ENCODE measurements at places on chromosomes 12 and 14.

DNA sequence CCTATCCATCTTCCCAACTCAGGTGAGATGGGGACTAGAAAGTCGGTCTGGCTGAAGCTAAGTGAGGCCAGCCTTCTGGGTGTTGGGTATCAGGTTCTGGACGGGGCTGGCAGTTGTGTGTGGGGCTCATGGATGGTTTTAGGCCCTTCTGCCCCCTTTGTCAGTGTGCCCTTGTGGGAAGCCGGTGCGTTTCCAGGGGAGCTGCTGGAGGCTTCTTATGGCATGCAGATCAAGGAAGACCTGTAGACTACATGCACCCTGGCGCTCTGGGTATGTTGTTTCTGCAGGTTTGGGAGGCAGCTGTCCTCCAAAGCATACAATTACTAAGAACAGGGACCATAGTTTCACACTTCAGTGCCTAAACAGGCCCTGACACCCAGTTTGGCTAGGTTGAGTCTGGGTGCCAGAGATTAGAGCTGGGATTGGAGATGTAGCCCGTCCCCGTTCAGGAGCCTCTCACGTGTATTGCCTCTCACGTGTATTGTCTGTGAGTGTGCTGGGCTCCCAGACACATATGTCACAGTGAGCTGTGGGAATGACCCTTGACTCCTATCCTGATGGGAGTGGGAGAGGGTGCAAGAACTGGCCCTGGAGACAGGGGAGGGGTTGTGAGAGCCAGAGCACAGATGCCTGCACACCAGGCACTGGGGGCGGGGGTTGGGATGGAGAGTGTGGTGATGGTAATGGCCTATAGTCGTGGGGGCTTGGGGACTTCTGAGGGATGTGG, 84.4 kb downstream of the SLC25A47 start:
- DNase-seq, result no peak

- no peak for DNase-seq
These were observed 67.3 kb upstream of the STK38L start for GRCh38 chr12:27176765-27177164.

GRCh38 chr12:124857921-124858461, 5.7 kb downstream of the SCARB1 start:
- DNase-seq, result no peak

DNA sequence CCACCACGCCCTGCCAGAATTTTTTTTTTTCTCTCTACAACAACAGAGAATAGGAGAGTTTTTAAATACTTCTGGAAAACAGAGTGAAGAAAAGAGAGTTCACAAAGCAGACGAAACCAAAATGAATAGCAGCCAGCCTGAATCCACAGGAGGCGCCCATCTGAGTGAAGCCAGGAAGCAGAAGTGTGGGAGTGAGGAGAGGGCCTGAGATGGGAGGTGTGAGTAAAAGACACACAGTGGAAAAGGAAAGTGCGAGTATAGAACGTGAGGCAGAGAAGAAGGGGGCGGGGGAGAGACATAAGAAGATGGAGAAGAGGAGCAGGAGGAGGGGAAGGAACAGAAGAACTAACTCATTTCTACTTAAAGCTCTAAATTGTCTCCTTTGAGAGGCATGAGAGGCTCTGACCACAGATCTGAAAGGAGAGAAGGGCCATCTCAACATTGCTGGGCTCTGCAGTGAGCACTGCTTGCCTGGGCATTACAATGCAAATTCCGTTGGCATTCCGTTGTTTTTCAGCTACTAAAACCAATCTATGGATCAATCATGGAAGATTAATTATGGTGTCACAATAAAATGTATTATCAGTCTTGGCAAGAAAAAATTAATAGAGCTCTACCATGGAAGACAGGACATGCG, 140.1 kb upstream of the CPSF6 start:
- DNase-seq, result no peak

- DNase-seq, result no peak
These were observed 2.3 kb downstream of the SPATS2 start for GRCh38 chr12:49369411-49370145.

GRCh38 chr12:94322346-94322745, 137.3 kb downstream of the CEP83 start:
- no peak for DNase-seq

DNA sequence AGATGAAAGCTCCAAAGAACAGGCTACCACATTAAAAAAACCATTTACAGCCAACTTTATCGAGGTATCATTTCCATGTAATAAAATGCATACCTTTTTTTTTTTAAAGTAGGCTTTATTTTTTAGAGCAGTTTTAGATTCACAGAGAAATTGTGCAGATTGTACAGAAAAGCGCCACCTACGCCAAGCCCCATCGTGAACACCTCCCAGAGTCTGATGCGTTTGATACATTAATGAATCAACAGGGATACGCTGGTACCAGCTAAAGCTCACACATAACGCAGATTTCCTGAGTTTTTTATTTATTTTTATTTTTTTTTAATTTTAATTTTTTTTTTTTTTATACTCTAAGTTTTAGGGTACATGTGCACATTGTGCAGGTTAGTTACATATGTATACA, 129.9 kb downstream of the KIF26A start:
- no peak for DNase-seq

DNA sequence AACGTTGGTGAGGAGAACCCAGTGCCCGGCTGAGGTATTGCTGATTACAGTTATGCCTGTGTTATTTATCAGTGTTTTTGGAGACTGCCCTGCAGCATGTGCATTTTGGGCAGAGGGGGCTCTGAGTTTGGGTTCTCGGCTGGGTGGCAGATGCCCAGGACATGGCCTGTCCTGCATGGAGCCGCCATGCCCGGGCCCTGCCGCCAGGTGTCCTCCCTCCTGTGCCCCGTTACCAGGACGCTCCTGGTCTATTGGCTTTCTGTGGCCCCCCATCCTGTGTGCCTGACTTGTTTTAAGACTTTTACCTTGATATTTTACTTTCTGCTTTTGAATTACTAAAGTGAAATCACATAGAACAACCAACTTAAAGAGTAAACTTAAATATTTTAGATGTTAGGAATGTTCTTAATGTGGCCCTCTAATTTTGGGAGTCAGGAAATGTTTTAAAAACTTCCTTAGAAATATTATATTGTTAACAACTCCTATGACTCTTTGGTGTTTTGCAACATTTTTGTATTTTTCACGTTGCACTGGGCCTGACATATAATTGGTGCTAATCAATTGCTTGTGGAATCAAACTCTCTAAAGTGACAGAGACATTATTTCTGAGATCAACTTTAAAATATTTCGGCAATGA, 51.8 kb downstream of the PRIMA1 start:
- DNase-seq, result no peak
